Fibroblast of skin of abdomen (primary cell): ENCODE measurements at places on chromosomes 13 and 19.
A peak's percentile ranks its signal among the peaks of the same experiment; 100 is the strongest.

DNA sequence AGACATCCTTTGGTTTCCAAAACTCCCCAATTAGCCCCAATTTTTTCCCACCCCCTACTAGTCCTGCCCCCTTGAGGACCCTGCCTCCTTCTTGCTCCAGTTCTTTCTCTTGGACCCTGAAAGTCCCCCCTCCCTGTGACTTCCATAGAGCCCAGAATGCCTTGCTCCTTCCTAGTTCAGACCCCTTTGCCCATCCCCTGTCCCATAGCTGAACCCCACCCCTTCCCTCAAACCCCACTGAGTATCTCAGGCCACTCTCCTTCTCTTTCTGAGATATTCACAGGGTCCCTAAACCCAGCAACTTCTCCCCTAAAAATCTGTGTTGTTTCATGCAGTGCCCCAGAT, 1.1 kb upstream of the LRFN1 start:
- no peak for DNase-seq

- no peak for DNase-seq
These were observed 255.3 kb downstream of the TEX29 start for GRCh38 chr13:111575719-111576118.

- no peak for DNase-seq
These were observed 581.0 kb downstream of the UQCRFS1 start for GRCh38 chr19:28631961-28632360.

GRCh38 chr13:74322562-74322961, 188.4 kb upstream of the KLF12 start:
- DNase-seq: no peak

GRCh38 chr13:114211446-114212157, 23.1 kb upstream of the CDC16 start:
- no peak for DNase-seq

GRCh38 chr13:29319451-29319850, 276.0 kb downstream of the SLC7A1 start:
- no peak for DNase-seq

DNA sequence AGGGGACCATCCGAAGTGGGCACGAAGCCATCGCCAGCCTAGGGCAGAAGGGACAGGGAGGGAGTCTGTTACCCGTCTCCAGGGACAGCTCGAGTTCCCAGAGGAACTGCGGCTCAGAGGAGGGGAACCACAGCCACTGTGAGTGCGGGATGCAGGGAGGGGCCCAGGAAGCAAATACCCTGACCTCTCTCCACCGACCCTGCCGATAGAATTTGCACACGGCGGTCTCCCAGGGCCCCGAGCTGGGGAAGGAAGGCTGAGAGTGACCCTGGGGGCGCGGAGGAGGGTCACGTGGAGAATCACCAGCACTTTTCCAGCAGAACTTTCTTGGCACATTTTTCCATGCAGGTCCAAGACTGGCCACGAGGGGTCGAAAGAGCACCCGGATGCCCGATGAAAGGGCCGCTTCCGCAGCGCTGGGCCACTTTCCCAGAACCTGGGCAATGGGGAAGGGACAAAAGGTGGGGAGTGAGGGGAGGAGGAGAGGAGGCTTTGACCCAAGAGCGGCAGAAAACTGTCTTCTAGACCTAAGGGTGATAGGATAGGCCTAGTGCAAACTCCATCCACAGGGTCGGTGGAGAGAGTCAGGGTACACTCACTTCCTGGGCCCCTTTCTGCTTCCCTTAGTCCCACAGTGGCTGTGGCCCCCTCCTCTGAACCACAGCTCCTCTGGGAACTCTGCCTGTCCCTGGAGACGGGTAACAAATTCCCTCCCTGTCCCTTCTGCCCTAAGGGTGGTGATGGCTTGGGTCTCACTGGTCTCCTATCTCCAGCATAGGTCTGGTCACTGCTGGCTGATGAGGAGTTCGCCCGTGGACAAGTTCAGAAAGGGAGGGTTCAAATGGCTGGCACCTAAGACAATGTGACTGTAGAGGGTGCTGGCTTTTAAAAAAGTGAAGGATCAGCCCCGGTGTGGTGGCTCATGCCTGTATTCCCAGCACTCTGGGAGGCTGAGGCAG, 5.3 kb upstream of the GPR4 start:
- peak; percentile 62 for DNase-seq

DNA sequence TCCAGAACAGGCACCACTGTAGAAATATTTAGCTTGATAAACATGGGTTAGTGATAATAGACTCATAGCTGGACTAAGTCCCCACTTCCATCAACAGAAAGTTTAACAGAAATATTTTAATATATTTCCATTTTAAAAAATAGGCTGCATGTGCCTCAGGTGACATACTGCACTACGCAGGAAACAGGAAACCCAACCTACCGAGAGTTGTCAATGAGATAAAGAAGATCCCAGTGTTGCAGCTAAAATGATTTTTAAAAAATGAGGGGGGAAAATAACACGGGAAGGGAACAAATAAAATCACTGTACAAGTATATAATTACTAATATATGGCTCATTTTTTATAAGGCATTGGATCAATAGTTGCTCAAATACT, 154.8 kb downstream of the TBC1D4 start:
- DNase-seq: no peak

DNA sequence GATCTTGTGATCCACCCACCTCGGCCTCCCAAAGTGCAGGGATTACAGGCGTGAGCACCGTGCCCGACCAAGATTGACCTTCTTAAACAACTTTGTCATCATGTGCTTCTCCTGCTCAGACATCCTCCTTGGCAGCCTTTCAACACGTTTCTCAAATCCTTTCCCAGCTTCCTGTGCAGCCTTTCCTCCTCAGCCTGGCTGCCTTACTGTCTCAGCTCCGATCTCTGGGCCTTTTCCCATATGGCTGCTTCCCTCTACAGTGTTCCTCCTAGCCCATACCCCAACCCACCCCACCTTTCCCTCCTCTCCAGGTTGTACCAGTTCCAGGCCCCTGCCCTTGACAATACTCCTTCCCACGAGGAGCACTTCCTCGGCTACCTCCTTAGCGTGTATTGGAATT, 7.2 kb downstream of the PHF11 start:
- DNase-seq: peak; percentile 48

DNA sequence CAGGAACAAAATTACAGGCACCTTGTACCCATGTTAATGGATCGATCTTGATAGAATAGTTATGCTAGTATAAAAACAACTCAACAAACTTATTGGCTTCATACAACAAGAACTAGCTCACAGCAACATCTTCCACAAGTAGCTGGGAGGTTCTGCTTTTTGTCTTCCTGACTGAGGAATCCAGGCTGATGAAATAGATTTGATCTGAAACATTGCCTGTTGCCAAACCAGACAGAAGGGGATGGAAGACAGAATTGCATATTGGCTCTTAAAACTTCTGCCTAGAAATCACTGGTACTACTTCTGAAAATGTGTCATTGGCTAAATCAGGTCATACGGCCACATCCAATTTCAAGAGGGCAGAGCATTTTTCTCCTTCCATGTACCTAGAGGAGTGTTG, 267.3 kb downstream of the RFC3 start:
- peak; percentile 6 for DNase-seq

DNA sequence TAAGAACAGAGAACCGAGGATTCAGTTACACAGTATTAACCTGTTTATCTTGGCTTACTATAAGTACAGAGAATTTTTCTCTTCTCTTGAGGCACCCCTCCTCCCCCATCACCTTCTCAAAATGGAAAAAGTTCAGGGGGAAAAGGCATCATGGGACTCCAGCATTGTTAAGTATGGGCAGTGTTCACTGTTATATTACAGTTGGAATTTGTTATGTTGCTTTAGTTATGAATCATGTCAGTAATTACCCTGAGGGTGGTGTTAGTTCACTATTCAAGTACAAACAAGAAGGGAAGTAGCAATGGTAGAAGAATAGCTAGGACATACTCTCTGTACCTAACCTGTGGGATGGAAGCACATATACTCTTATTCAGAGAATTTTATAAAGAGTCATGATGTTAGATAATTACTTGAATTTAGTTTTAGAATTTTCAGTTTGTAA, 12.0 kb downstream of the LPAR6 start:
- DNase-seq: peak; percentile 64

- DNase-seq: peak; percentile 28
These were observed 125.0 kb downstream of the STK24 start for GRCh38 chr13:98451676-98452470.

- no peak for DNase-seq
These were observed 22.2 kb downstream of the PCID2 start for GRCh38 chr13:113186061-113186900.

GRCh38 chr13:48278806-48279205, 24.7 kb upstream of the RB1 start:
- no peak for DNase-seq

DNA sequence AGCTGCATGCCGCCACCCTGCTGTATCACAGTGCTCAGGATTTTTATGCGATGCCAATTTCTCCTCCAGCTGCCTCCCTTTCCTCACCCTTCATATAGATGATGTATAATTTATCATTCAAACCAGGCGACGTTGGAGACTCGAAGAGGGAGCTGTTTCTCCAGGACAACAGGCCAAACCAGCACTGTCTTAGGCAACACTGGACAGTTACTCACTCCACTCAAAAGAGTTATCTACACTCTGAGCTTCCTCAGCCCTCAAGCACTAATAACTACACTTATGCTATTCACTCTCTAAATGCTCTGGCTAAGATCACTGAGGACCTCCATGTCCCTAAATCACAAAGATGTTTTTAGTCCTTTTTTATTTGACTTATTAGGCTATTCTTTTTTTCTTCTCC, 87.3 kb upstream of the RFC3 start:
- no peak for DNase-seq

DNA sequence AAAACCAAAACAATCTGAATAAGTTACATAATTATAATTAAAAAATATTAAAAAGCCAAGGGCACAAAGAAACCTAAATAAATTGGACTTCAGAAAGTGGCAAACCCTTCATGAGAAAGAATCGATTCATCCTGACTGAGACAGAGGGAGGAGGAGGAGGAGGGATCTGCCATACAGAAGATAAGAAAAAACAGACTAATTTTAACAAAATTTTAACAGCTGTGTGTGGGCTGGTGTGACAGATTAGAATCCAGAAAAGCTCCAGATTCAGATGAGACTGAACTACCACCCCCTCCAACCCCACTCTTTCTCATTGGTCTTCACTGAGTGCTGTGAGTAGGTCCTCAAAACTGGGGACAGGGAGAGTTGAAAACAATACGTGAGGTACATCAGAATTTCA, 111.5 kb upstream of the HTR2A start:
- no peak for DNase-seq

DNA sequence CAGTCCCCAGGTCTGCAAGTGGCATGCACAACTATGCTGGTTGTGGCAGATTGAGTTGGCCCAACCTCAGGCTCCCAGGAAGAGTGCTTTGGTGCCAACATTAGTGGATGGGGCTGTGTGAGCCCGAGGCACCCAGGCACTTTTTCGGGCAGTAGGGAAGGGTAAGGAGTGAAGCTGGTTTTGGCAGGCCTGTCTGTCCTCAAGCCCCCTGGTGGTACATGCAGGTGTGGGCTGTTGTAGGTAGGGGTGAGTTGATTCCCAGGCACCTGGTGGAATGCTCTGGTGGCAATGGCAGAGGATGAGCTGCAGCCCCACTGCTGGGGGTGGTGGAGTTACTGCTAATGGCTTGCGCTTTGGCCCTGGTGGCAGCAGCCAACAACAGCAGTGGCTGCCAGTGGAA, 723.7 kb upstream of the SLITRK1 start:
- no peak for DNase-seq

- no peak for DNase-seq
These were observed 113.6 kb downstream of the ATP11A start for GRCh38 chr13:112803422-112803821.

DNA sequence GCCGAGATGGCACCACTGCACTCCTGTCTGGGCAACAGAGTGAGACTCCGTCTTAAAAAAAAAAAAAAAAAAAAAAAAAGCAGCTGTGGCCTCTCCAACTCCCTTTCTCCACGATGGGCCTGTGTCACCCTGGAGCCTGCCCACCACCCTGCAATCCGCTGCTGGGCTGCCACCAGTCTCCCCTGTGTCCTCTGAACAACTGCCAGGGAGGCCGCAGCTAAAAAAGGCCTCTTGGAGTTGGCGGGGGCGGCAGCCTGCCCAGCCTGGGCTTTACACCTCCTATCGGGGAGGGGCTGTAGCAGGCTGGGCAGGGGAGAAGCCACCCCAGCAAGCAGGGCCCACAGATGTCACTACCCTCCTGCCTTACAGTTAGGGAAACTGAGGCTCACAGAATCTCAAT, 3.5 kb downstream of the CDC37 start:
- DNase-seq: no peak

DNA sequence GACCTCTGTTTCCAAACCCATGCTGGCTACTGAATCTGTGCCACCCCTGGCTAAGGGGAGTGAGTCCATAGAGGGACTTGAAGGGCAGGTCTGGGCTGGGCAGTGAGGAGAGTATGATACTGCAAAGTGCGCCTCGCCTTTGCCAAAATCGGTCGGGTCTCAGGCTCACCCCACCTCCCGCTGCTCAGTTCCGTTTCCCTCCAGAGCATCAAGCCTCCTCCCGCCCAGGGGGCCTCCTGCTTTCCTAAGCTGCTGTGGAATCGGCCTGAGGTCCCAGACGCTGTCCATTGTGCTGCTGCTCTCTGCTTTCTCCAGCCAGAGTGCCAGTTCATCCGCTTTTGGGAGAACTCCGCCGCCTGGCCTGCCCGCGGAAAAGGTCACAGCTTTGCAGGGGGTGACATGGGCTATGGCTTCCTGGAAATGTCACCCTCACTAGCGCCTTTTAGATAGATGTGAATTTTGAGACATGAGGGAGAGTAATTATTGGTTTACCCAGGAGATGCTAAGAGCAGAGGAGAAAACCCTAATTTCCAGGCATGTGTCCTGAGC, 1418.4 kb downstream of the UQCRFS1 start:
- peak; percentile 13 for DNase-seq

DNA sequence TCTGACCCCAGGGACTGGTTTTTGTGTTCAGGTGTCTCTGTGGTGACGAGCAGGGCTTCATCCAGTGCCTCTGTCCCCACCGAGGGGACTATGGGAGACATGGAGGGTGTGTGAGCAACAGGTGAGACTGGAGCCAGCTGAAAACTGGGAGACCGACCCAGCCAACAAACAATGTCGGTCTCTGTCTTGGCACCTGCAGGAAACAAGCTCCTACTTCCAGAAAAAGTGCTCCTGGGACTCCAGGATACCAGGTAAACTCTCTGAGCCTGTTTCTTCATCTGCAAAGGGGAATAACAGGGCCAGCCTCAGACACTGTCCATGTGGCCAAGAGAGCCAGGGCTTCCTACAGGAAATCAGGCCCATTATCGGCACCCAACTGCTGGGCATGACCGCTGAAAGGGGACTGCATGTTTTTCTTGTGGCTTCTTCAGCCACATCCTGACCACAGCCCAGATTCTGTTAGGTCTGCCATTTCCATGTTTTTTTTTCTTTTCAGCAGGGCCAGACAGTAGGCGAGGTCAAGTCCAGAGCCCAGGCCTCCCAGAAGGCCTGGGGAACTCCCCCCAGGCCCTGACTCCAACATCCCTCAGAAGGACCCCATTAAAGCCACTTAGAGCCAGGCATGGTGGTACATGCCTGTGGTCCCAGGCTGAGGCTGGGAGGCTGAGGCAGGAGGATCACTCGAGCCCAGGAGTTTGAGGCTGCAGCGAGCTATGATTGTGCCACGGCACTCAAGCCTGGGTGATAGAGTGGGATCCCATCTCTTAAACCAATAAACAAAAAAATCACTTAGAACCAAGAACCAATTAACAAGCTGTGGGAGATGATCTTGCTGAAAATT, 836 bp upstream of the BST2 start:
- no peak for DNase-seq

GRCh38 chr13:29905845-29906244, 55.4 kb upstream of the UBL3 start:
- peak; percentile 35 for DNase-seq

- peak; percentile 55 for DNase-seq
These were observed 2638.2 kb downstream of the PCDH9 start for GRCh38 chr13:64591971-64592370.
